ENCODE measurements at places on chromosomes 6 and 20.

DNA sequence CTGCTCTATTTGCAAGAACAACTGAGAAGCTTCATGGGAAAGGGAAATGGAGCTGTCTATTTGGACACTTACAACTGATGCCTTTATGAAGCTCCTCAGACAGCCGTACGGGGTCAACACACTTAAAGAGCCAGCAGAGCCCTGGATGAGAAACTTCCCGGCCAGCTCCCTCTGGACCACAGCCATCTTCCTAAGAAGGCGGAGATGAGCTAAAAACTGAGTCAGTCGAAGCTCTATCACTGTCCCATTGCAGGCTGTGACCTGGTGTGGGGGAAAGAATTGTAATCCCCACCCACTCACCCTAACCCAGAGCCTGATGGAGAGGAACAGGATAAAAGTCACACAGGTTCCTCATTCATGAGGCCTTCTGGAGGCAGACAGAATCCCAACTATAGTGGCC is 360.4 kb upstream of the JARID2 start:
- no peak for DNase-seq

- no peak for DNase-seq
Measured at GRCh38 chr6:166476634-166477215, 94.0 kb upstream of the MPC1 start.

- no peak for DNase-seq
Measured at GRCh38 chr20:35539756-35540212, 2.1 kb upstream of the ERGIC3 start.

DNA sequence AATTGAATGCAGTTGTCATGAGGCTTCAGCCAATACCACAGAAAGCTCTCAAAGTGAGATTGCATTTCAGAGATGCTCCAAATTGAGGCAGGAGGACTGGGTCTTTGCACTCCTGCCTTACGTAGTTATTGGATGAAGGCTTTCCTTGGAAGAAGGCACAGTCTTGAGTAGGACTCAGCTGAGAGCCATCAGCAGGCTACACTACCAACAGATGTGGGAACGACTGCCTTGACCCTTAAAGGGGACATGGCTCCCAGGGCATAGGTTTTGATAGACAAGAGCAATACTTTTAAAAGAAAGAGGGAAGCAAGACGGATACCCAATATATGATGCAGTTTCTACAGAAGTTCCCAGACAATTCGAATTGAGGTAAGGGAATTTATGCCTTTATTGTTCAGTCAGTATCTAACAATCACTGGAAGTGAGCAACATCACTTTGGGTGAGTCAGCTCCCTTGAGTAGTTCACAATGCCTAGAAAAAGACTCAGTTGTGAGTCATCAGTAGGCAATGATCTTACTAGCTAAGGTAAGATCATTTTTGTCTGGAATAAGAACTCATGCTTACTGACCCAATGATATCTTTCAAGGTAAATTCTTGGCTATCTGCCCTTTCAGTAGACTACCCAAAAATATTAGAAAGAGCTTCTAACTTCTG is 390.8 kb downstream of the GJA1 start:
- no peak for DNase-seq

DNA sequence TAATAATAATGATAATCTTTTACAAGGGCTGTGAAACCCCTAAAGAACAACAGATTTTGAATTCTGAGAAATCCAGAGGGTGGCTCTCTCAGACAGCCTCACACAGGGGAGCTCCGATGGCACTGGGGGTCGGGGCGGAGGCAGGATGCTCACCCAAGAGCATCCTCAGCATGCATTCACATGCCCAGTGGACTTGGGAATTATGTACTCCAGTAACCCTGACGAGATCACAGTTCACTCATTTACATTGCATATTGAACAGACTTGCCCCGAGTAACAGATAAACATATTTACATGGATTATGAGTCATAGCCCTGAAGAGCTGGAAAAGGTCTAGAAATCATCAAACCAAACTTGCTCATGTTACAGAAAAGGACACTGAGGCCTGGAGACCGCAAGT is 482.7 kb upstream of the JARID2 start:
- no peak for DNase-seq

All from activated naive CD4-positive, alpha-beta T cell (primary cell).